ENCODE measurements at places on chromosomes 1 and 21.

- no peak for DNase-seq
These were observed 34.7 kb downstream of the RNF11 start for GRCh38 chr1:51270751-51271150.

DNA sequence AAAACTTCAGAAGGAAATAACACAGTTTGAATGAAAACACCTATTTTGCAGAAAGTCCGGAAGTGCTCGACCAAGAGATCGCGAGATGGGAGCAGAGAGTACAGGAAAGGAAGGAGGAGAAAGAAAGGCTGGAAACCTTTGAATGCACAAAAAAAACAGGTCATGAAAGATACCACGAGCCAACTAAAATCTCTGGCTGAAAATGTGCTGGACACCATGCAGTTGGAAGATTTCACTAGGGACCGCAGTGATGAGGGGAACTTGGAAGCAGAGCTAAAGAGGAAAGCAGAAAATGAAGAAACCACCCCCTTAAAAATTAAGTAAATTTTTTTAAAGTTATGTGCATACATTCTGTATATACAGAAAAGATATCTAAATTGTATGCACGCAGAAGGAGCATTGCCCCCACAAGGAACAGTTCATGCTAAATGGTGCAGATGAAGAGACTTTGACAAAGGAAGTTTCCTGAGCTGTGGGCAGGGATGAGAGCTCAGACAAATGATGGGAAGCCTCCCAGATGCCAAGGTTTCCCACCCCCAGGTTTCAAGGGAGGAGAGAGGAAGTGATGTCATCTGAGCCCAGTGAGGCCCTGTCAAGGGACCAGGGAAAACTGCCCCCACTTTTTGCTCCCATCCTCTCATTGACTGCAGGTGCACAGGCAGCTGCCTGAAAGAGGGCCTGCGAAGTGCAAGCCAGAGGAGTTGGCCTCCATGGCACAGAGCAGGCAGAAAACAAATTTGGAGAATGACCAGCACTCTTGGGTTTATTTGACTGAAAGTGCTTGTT is 52.5 kb downstream of the ETS2 start:
- no peak for DNase-seq

DNA sequence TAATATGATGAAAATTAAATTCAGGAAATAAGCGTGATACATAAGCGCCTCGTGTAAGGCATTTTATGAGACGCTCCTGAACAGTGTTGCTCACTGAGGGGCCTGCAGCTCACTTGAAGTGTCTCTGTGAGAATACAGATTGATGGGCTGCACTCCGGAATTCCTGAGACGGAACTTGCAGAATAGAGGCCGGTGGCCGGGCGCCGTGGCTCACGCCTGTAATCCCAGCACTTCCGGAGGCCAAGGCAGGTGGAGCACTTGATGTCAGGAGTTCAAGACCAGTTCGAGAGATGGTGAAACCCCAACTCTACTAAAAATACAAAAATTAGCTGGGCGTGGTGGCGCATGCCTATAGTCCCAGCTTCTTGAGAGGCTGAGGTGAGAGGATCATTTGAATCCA is 49.5 kb upstream of the HNRNPU start:
- DNase-seq = no peak

DNA sequence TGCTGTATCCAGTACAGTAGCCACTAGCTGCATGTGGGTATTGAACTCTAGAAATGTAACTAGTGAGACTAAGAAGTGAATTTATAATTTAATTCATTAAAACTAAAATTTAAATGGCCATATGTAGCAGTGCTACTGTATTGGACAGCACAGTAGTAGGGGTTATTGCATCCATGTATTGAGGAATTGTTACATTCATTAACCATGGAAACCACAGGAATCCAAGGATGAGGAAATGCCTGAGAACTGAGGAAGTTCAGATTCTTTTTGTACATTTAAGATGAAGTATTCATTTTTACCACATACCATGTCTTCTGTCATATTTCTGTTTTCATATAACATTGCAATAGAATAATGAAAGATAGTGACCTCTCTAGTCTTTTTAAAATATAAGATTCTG is 2.6 kb downstream of the MTF2 start:
- DNase-seq = no peak

GRCh38 chr1:90201467-90202358 is 206.8 kb downstream of the ZNF326 start:
- DNase-seq = no peak

Measured in cortex of kidney (tissue), 1 donor.